Endothelial cell of umbilical vein (primary cell): ENCODE measurements at places on chromosomes 3 and 15. TPM values are rescaled to one million over a fixed set of nuclear protein-coding genes. Genes with fewer than 3 reads are reported as not detected.

Gene WDR93
- total RNA-seq: not detected in 2 replicates

Gene ONECUT1
- not detected in 2 replicates for total RNA-seq

Gene OR5K2
- not detected in 2 replicates for total RNA-seq

Gene SCN5A
- total RNA-seq: 13.1 and 20.0 TPM in 2 replicates

Gene LIPH
- not detected in 2 replicates for total RNA-seq

Gene P3H2
- total RNA-seq: 4.8 and 6.6 TPM in 2 replicates

Gene ADGRG7
- not detected in 2 replicates for total RNA-seq

- no peak for DNase-seq
These were observed 28.1 kb downstream of the RPSA start for GRCh38 chr3:39434574-39434973.

DNA sequence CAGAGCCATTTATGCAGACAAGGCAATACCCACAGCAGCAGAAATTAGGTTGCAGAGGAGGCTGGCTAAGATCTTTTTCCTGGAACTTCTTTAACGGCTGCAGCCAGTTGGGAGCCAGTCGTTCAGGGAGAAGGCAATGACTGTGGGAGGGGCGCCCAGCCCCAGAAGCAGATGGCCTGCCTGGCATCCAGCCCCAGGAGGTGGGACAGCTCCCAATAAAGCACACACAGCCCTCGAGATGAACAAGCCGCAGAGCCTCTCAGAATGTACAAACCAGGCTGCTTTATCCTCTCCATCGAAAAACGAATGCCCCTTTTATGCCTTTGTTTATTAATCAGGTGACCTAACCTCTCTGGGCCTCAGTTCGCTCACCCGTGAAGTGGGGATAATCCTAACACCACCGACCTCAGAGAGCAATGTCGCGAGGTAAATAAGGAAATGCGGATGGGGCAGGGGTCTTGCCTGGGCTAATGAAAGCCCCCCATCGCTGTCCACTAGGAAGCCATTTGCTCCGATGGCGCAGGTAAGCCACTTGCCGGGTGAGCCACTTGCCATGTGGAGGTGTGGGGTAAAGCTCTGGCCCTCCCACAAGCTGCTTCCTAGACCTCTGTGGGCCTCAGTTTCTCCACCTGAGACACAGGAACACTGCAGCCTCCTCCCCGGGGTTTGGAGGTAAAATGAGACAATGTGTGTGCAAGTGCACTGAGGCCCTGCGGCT lies 35.8 kb downstream of the MGLL start:
- no peak for DNase-seq

DNA sequence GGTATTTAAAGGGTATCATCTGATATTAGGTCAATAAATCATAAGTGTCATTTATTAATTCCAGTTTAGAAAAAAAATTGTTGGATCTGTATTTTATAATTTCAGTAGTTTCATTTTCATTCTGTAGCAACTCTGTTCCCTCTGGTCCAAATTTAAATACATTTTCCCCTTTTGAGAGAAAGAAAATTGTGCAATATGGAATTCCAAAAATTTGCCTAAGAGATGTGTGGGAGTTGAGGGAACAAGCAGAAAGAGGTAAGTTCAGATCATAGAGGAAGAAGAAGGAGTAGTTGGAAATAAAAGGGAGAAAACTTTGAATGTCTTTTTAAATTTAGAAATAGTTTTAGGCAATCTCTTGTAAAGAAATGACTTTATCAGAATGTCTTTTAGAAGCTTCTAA lies 48.9 kb upstream of the MME start:
- no peak for DNase-seq

DNA sequence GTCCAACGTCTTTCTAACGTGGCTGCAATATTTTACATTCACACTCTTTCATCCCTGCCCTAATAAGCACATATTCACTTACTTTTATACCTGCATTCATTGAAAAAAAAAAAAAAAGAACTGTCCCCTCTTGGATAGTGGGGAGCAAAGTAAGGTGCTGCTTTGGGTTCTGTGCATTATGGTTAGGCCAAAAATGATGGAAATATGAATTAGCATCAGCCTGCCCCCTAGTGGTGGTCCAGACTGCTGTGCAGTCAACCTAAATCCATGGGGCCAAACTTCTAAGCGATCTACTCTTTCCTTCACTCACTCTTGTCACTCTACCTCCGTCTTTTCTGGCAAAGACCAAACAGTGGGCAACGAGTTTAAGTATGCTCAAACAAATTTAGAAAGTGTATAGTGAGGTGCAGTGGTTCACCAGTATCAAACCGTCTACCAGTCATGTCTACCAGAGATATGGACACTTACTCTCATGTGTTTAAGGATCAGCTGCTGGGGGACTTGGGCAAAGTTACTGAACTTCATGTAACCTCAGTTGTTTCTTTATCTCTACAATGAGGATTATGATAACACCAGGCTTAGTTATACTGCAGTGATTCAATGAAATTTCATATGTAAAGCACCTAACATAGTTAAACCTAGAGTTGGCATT lies 61.5 kb upstream of the GRM7 start:
- peak; percentile 1 for DNase-seq

- DNase-seq: no peak
These were observed 8.5 kb upstream of the PSMD6 start for GRCh38 chr3:64031540-64032508.

- no peak for DNase-seq
These were observed 682.6 kb upstream of the NECTIN3 start for GRCh38 chr3:110389005-110389404.

GRCh38 chr15:66707310-66708082 lies 5.5 kb downstream of the SMAD6 start:
- peak; percentile 54 for DNase-seq

DNA sequence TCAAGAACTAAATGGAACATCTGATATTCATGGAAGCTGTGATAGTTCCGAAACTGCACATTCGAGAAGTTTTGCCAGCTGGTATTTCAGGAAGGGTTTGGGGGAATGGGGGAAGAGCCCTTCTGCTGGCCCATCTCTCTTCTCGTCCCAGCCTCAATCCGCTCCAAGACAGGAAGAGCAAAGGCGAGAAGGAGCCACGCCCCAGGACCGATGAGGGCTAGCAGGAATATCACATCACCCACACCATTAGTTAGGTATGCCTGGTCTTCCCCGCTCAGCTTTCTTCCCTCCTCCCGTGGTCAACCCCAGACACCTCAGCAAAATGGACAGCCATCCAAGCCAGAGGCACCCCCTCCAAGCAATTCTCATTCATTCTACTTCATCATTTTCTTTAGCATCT lies 14.9 kb upstream of the PCSK6 start:
- DNase-seq: no peak

- DNase-seq: no peak
These were observed 783 bp upstream of the ISG20 start for GRCh38 chr15:88637841-88638625.

- DNase-seq: no peak
These were observed 33.6 kb downstream of the ABTB1 start for GRCh38 chr3:127706312-127706711.

- no peak for DNase-seq
These were observed 172.8 kb upstream of the ICE2 start for GRCh38 chr15:60651734-60652141.

- DNase-seq: peak; percentile 76
These were observed 220.1 kb downstream of the TUSC7 start for GRCh38 chr3:116929505-116930222.

- DNase-seq: no peak
These were observed 100.5 kb downstream of the XXYLT1 start for GRCh38 chr3:195170496-195170895.

GRCh38 chr3:189766416-189766815 lies 135.2 kb downstream of the TP63 start:
- no peak for DNase-seq

DNA sequence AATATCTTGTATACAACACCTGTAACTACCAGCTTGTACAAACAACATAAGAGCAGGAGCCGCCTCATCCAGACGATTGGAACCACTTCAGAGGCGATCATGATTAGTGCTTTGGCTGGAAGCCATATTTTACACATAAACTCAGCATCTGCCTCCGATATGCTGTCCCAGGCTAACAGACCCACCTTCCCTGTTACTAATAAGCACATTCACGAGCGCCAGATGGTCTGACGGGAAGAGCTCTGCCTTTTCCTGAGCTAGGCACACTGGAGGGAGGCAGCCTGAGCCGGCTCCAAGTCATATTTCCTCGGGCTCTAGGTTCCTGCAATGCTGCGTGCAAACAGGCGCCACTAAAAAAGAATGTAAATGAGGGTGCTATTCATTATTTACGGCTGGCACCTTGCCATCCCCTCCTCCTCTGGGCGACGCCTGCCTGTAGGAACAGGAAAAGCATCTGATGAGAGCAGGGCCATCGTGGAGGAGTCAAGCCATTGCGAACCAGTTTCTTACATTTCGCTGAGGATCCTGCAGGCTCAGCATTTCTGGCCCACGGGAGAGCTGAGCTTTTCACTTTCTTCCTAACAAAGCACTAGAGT lies 98.2 kb downstream of the ANXA2 start:
- no peak for DNase-seq

DNA sequence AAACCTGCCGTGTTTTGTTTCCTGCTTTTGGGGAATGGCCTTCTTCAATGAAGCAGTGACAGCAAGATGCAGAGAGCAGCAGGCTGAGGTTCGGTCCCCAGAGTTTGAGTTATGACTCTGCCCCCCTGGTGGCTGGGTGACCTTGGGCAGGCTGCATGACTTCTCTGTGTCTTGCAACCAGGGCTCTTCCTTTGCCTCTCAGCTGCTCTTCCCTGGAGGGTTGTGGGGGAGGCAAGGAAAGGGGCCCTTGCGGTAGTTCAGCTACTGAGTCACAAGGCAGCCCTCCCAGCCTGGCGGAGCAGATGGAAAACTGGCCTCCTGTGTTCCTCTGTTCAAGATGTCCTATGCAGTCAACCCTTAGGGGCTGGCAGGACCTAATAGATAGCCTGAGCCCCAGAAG lies 17.1 kb downstream of the CTXND1 start:
- peak; percentile 27 for DNase-seq

GRCh38 chr3:121252676-121253075 lies 293.1 kb downstream of the POLQ start:
- DNase-seq: no peak

DNA sequence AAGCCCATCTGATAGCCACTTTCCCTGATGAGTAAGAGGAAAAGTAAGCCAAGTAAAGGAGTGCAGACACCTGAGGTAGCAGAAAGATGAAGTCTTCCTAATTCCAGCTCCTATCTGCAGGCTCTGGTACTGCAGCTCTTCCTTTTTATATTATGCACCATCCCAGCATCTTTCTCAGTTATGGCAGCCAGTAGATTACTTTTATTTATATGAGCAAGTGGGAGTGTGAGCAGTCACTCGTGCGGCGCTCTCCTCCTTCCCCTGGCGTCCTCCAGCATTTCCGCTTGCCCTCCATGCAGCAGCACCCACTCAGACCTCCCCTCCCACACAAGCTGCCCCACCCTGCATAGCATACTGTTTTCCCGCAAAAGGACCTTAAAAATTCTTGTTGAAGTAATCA lies 465.9 kb upstream of the DPPA4 start:
- DNase-seq: no peak

- no peak for DNase-seq
These were observed 70.4 kb downstream of the ADCY5 start for GRCh38 chr3:123378409-123378915.
